Muscle of arm (tissue), 14 donors: ENCODE measurements at places on chromosomes 16 and 17.
A peak's percentile ranks its signal among the peaks of the same experiment; 100 is the strongest.

- no peak for DNase-seq
Observed at GRCh38 chr17:33080091-33080490, 88.4 kb downstream of the SPACA3 start.

DNA sequence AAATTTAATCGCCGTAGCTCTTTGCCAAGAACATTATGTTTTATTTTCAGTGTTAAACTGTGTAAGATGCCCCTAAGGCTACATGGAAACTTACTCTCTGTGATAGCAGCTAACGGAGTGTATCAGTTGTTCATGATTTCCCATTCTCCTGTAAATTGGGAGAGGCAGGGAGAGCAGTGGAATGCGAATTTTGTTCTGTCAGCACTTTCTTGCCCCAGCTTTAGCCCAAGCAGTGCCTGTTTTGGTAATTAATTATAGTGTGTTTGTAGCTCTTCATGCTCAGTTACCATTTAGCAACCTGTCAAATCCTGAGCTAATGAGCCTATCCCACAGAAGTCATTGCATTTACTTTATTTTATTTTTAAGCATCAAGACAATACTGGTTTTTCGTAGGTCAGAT, 475.1 kb upstream of the RBFOX1 start:
- no peak for DNase-seq

GRCh38 chr17:13560935-13561334, 40.8 kb downstream of the HS3ST3A1 start:
- no peak for DNase-seq

- DNase-seq, result no peak
Observed at GRCh38 chr17:11404431-11405276, 163.6 kb downstream of the SHISA6 start.

DNA sequence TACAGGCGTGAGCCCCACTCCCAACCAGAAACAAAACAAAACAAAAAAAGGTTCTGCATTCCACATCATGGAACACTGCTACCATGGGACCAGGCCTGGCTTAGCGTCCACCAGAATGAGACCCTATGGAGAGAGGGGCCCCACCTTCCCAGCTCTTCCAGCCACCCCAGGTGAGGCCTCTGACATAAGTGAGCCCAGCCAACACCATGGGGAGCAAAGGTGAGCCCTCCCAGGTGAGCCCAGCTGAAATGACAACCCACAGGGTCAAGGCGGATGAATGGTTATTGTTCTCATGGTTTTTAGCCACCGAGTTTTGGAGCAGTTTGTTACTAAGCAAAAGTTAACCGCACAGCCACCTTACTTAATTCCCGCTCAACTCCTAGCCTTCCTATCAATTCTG, 16.3 kb downstream of the LGALS3BP start:
- DNase-seq, result no peak

GRCh38 chr17:64024781-64025731, 4.6 kb upstream of the ICAM2 start:
- DNase-seq, result no peak

DNA sequence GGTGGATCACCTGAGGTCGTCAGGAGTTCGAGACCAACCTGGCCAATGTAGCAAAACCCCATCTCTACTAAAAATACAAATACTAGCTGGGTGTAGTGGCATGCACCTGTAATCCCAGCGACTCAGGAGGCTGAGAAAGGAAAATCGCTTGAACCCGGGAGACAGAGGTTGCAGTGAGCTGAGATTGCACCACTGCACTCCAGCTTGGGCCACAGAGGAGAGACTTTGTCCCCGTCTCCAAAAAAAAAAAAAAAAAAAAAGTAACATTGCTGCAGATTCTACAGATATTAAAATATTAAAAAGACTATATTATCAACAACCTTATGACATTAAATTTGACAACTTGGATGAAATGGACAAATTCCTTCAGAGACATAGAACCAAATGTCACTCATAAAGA, 25.7 kb downstream of the MBTD1 start:
- DNase-seq, result no peak

- peak; percentile 35 for DNase-seq
Observed at GRCh38 chr16:24036614-24037013, 200.8 kb downstream of the PRKCB start.

GRCh38 chr17:49555495-49556222, 20.0 kb upstream of the NXPH3 start:
- no peak for DNase-seq

- DNase-seq, result no peak
Observed at GRCh38 chr16:83136419-83136818, 509.6 kb downstream of the CDH13 start.

GRCh38 chr16:14148016-14148415, 76.9 kb downstream of the MRTFB start:
- no peak for DNase-seq

DNA sequence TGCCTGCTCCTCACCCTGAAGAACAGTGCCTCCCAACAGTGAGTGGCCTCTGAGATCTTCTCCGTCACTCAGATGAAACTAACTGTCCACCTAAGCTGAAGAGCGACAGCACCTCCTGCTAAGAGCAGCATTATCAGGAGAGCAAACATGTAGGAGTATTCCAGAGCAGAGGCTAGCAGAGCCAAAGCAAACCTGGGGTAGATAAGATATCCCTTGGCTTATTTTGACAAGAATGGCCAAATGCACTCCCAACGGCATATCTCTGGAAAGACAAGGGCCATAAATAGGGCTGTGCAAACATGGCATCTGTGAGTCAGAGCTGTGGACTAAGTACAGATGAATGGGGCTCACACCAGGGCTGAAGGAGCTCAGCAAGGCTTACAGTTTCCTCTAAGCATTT, 96.3 kb downstream of the NDEL1 start:
- no peak for DNase-seq

- DNase-seq, result no peak
Observed at GRCh38 chr17:64240261-64240740, 22.8 kb downstream of the TEX2 start.

GRCh38 chr17:27950995-27951394, 57.8 kb upstream of the LYRM9 start:
- no peak for DNase-seq

- no peak for DNase-seq
Observed at GRCh38 chr17:73068322-73069153, 23.9 kb downstream of the SLC39A11 start.

GRCh38 chr17:59840329-59841090, 52.2 kb downstream of the TUBD1 start:
- DNase-seq, result no peak

DNA sequence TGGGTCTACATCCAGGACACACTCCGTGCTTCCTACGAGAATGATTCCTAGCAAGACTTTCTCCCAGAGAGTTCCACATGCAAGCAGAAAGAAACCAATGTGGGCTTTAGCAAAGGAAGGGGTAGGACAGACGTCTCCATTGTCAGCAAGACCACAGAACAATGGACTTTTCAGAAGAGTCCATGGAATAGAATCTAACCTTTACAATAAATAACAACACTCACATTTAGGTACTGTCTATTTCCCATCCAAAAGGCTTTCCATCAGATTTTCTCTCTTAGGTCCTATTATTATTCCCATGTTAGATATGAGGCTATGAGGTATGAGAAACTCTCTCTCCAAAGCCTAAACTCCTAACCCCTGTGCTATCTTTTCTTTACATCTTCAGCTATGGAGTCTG, 360.9 kb downstream of the GRIN2A start:
- DNase-seq, result no peak

DNA sequence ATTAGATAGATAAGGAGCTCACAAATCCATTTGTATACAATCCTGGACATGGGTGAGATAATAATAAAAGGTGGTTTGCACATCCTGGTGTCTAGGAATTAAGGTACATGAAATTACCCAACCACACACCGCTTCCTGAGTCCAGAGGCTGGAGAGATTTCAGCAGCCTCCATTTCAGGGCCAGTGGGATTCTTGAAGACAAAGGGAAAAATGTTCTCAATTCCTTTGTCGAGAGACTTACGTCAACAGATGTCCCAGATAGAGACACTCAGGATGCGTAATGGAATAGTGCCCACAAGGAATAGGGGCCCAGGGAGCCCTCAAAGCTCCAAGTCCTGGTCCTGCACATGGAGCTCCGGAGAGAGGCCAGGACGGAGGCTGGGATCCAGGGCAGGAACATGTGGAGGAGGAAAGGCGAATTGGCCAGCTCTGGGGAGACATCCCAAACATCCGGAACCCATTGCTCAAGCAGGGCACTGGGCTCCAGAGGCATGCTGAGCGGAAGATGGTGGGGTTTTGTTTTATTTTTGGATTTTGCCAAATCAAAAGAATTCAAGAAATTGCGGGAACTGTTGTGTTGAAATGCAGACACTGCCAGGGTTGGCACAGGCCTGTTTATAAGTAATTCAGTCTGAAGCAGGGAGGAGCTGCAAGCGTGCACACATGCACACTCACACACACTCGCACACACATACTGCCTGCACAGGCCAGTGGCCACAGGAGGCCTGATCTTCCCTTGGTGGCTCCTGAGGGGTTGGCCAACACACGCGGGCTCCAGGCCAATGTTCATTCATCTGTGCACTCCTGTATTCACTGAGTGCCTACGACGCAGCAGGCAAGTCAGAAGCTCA, 97.2 kb downstream of the NOG start:
- no peak for DNase-seq

GRCh38 chr17:31537565-31538011, 146.1 kb downstream of the RAB11FIP4 start:
- no peak for DNase-seq

GRCh38 chr16:79081297-79082066, 519.1 kb downstream of the MAF start:
- DNase-seq, result no peak

- no peak for DNase-seq
Observed at GRCh38 chr17:1511290-1511689, 5.1 kb downstream of the INPP5K start.

GRCh38 chr17:75011401-75012095, 922 bp upstream of the MRPL58 start:
- peak; percentile 76 for DNase-seq

GRCh38 chr17:76690596-76691280, 20.0 kb downstream of the MXRA7 start:
- DNase-seq, result no peak

DNA sequence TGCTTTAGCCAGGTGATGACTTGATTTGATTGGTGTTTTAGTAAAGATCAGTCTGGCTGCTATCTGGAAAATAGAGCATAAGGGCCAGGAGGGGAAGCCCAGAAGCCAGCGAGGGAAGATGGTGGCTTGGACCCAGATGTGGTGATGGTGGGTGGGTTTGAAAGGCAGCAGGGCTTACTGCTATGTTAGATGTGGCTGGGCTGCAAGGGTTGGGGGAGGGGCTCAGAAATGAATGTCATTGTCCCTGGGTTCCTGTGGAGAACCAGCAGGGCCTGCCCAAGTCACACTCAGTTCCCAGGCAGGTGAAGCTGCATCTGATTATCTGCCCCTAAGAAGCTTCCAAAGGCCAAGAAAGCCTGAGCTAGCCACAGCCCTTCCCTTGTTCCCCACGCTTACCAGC, 71.7 kb upstream of the BRD7 start:
- DNase-seq, result no peak

GRCh38 chr16:1333149-1333812, at the start of gene BAIAP3:
Gene BAIAP3 (plus strand): TSS chr16:1333645. CDS start chr16:1338550, 4,905 bp downstream.
- DNase-seq, result no peak

DNA sequence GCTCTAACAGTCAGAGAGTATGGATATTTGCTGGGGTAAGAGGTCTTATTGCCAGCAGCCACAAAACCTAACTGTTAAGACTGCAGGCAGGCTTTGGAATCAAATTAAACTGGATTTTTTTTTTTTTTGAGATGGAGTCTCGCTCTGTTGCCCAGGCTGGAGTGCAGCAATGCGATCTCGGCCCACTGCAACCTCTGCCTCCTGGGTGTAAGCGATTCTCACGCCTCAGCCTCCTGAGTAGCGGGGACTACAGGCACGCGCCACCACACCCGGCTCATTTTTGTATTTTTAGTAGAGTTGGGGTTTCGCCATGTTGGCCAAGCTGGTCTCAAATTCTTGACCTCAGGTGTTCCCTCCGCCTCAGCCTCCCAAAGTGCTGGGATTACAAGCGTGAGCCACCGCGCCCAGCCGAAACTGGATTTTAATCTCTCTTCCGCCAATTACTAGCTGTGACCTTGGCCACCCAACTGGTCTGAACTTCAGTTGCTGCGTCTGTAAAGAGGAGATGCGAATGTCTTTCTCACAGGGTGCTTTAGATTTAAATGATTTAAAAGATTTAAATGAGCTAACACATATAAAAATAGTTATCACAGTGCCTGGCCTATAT, 842 bp downstream of the MRPL10 start:
- DNase-seq, result no peak

- DNase-seq, result no peak
Observed at GRCh38 chr17:394718-395095, 42.1 kb upstream of the RPH3AL start.

DNA sequence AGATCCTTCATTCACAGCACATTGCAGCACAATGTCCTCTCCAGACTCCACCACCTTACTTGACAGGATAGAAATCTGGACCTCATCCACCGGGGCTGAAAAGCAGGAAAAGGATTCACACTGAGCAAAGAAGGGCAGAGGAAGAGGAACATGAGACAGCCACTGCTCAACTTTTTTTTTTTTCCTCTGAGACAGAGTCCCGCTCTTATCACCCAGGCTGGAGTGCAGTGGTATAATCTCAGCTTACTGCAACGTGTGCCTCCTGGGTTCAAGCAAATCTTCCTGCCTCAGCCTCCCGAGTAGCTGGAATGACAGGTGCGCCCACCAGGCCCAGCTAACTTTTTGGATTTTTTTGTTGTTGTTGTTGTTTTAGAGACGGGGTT, 34.4 kb downstream of the PECAM1 start:
- no peak for DNase-seq

DNA sequence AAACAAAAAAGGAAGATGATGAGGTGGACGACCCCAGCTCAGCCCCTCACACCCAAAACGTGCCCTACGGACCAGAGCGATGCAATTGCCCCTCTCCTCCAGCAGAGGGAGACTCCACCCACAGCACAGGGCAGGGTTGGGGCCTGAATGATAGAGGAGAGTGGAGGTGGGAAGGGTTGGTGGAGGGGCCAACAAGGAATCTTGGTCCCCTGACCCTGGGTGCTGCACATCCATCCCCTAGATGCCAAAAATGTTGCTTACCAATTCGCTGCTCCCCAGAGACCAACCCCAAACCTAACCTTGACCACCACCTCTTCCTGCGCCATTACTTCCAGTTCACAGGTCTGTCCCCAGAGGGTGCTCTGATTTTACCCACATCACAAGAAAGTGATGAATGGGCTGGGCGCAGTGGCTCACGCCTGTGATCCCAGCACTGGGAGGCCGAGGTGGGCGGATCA, 12.9 kb downstream of the P2RX5 start:
- DNase-seq, result no peak

DNA sequence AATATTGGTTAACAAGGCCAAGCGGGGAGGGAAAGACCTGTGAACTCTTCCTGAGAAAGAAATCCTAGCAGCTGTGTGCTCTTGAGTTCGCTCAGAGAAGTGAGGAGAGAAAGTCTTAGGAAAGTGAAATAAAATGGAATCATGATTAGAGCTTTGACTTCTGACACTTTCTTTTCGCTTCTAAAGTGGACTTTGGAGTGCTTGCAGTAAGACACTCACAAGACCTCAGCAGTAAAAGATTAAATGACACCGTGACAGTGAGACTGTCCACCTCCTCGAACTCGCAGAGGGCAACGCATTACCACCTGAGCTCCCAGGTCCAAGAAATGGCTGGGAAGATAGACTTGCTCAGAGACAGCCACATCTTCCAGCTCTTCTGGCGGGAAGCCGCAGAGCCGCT, 71.2 kb downstream of the RNF213 start:
- no peak for DNase-seq
